Omental fat pad (tissue), 4 donors: ENCODE measurements at places on chromosomes 2 and 18. TPM values are rescaled to one million over a fixed set of nuclear protein-coding genes. Genes with fewer than 3 reads are reported as not detected.

The ALK gene
- total RNA-seq: 0.44 TPM

The PAX8 gene
- total RNA-seq: 9.4 TPM

The RAX gene
- total RNA-seq: not detected

The IL1R2 gene
- 207 TPM for total RNA-seq

The INPP4A gene
- total RNA-seq: 19.6 TPM

The LIMS2 gene
- total RNA-seq: 9.7 TPM

The C2orf66 gene
- 0.38 TPM for total RNA-seq

The CD8B2 gene
- total RNA-seq: not detected

The GATA6 gene
- 12.1 TPM for total RNA-seq

The ALKAL2 gene
- total RNA-seq: 16.0 TPM

The GPBAR1 gene
- 74.0 TPM for total RNA-seq

The GTF2A1L gene
- total RNA-seq: not detected

The ALLC gene
- not detected for total RNA-seq

The TCF23 gene
- not detected for total RNA-seq

The IFIH1 gene
- total RNA-seq: 10.2 TPM

The INHA gene
- 0.88 TPM for total RNA-seq

The ZNF385B gene
- 4.6 TPM for total RNA-seq

The CYP27C1 gene
- total RNA-seq: not detected

The NDUFS1 gene
- total RNA-seq: 90.9 TPM

The ANKRD30BL gene
- total RNA-seq: not detected

The CYP26B1 gene
- total RNA-seq: 14.4 TPM

The ANKRD23 gene
- 1.5 TPM for total RNA-seq

The IL1B gene
- 50.5 TPM for total RNA-seq

The CNGA3 gene
- total RNA-seq: 0.25 TPM

The ACMSD gene
- total RNA-seq: not detected

The DSG1 gene
- 0.19 TPM for total RNA-seq
